ENCODE measurements at places on chromosomes 6 and 20. TPM values are rescaled to one million over a fixed set of nuclear protein-coding genes. Genes with fewer than 3 reads are reported as not detected.

VSX1 gene
- 0.46 TPM for total RNA-seq

CST7 gene
- 0.69 TPM for total RNA-seq

HLA-DMB gene
- total RNA-seq: 2.3 TPM

LHFPL5 gene
- total RNA-seq: 2.1 TPM

HLA-DRB5 gene
- 3.0 TPM for total RNA-seq

HUS1B gene
- 1.4 TPM for total RNA-seq

NR2E1 gene
- total RNA-seq: 11.1 TPM

MEI4 gene
- 2.1 TPM for total RNA-seq

RIPOR3 gene
- total RNA-seq: 2.3 TPM

MAS1 gene
- under 0.01 TPM for total RNA-seq

LY86 gene
- 5.5 TPM for total RNA-seq

OTOR gene
- total RNA-seq: not detected

MEP1A gene
- total RNA-seq: not detected

COX4I2 gene
- not detected for total RNA-seq

EYA4 gene
- total RNA-seq: 3.5 TPM

KCNK17 gene
- 0.69 TPM for total RNA-seq

SLC52A3 gene
- 0.46 TPM for total RNA-seq

SUN5 gene
- total RNA-seq: not detected

C6orf52 gene
- total RNA-seq: 0.92 TPM

SLC25A27 gene
- 32.1 TPM for total RNA-seq

PRDM13 gene
- total RNA-seq: 0.46 TPM

OLIG3 gene
- 0.23 TPM for total RNA-seq

GLP1R gene
- total RNA-seq: 1.6 TPM

FKBP1C gene
- 0.69 TPM for total RNA-seq

IL17F gene
- not detected for total RNA-seq

HLA-DPA1 gene
- 2.1 TPM for total RNA-seq

MAVS gene
- 12.7 TPM for total RNA-seq
